ENCODE measurements at places on chromosomes 12 and 14. TPM values are rescaled to one million over a fixed set of nuclear protein-coding genes. Genes with fewer than 3 reads are reported as not detected.
A peak's percentile ranks its signal among the peaks of the same experiment; 100 is the strongest.

- peak; percentile 65 for DNase-seq
Measured at GRCh38 chr12:47741340-47741703, 16.0 kb upstream of the ENDOU start.

- DNase-seq, result no peak
Measured at GRCh38 chr12:123200414-123200813, 32.5 kb downstream of the MPHOSPH9 start.

DNA sequence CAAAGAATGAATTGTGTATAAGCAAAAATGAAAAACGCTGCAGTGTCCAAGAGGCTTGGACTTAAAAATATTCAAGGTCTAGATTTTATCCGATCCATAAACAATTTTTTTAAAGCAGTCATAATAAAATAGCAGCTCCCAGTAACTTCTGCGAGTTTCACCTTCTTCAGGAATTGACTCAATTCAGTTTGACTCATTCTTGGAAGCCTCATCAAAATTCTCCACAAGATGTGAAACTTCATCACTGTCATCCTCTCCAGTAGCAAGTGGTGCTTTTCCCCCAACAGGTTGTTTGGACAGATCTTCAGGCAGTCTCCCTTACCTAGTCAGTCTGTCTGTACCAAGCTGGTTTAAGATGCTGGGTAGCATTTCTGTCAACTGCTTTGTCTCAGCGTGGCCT lies 93.5 kb upstream of the FOXG1 start:
- no peak for DNase-seq

GRCh38 chr12:81718616-81719015 lies 40.5 kb downstream of the PPFIA2 start:
- no peak for DNase-seq

FRMD6 gene
- 6.4 TPM for polyA plus RNA-seq

Measured in adrenal gland (tissue), 19 donors.